AG10803 (cell line): ENCODE measurements at places on chromosomes 5 and 9.

- DNase-seq = no peak
Observed at GRCh38 chr5:127085796-127086195, 12.5 kb upstream of the C5orf63 start.

GRCh38 chr9:99137225-99137624 is 32.3 kb downstream of the TGFBR1 start:
- no peak for DNase-seq

DNA sequence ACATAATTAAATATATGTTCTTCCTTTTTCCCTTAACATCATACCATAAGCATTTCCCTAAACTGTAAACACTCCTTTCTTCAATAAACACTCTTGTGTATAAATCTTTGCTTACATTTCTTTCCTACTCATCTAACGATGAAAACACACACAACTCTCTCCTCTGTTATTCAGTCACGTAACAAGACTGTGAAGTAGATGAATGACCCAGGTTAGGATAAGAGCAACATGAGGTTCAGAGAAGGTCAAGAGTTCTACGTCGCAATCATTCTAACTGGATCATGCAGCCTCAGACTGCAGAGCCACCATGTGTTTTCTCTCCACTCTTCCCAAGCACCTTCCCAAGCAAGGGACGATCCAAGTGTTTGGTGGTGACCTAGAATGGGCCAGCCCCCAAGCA is 70.5 kb upstream of the SPTLC1 start:
- DNase-seq = no peak

DNA sequence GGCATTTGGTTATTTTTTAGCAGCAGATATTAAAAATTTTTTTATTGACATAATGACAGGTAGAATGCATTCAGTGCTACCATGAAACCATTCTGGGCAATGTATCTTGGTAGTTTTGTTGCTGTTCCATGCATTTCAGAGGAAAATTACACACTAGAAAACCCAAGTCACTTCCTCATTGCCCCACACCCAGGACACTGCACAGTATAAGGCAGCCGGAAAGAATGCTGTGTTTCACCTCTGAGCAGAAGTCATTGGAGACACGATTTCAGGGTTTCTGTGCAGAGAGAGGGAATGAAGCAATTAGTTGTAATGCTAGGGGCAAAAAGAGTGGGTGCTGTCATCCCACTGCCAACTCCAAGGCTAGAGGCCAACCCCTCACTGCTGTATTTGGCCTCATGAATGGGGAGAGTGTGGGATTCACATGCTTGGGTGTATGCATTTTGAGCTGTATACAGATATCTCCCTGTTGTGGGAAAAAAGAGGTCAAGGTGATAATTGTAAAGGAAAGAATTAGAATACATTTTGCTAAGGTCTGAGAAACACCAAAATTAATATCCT is 290.5 kb downstream of the BNC2 start:
- DNase-seq = no peak

DNA sequence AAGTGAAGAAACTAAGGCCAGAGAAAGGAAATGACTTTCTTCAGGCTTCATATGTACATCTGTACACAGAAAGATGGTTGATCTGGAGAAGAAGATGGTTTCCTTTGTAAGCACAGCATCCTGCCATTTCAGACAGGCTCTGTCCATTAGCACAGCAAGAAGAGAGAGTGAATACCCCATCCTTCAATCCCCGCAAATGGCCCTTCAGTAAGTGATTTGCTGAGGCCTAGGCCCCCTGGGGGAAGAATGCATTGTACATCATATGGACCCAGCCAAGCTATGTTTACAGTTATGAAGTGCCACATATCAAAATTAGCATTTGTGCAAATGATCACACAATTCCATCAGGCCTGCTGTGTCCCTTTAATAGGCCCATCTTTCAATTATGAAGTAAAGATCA is 657.4 kb downstream of the BRINP1 start:
- DNase-seq = no peak

GRCh38 chr9:97592126-97592525 is 41.0 kb downstream of the TSTD2 start:
- no peak for DNase-seq

DNA sequence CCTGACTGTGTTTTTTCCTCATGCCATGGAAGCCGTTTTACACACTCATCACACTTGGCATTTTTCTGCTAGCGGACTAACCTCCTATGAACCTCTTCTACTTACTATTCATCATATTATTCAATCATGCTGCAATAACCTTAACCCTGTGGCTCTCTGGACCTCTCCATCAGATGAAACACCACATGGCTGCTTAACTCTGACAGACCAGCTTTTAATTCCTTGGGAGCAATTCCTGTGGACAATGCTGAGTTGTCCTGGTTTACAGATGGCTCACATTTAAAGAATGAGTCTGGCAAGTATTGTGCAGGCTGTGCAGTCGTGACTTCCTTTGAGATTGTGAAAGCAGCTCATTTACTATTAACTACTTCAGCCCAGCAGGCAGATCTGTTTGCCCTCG is 9.0 kb downstream of the OR1J1 start:
- DNase-seq = peak; percentile 99

DNA sequence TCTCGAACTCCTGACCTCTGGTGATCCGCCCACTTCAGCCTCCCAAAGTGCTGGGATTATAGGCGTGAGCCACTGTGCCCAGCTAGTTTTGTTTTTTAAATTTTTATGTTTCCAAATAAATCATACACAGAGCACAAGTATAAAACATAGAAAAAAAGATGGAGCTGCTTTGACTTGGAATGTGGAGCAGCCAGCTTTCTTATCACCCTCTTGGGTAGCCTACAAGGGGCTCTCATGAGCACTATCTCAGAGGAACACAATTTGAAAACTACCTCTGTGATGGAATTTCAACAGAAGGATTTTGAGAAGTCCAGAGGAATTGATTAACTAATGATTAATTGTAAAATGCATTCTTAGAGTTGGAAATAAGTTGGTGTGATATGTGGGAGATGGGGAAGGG is 45.9 kb downstream of the NSD1 start:
- no peak for DNase-seq

DNA sequence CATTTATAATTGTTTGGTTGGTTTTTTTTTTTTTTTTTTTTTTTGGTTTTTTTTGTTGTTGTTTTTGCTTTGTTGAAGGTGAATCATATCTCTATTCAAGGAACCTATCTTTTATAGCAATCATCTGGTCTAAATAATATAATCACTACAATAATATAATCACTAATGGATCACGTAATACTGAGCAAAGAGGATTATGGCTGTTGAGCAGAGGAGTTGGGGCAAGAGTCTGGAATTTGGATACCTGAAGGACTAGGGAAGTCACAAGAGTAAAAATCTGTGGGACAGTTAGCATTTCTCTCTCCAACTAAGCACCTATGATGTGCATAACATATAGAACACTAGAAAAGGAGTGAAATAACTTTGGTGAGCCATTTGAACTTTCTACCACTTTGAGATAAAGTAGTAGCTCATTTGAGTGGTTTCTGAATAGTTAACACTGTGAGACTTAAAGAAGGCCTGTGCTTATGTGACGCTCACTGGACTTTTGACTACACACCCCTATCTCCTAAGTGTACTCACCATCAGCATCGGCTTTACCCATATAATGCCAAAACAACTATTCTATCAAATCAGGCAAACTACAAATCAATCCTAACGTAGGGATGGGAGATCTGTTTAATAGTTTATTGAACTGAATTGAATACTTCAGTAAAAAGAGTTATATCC is 564.9 kb upstream of the TUSC1 start:
- DNase-seq = no peak

DNA sequence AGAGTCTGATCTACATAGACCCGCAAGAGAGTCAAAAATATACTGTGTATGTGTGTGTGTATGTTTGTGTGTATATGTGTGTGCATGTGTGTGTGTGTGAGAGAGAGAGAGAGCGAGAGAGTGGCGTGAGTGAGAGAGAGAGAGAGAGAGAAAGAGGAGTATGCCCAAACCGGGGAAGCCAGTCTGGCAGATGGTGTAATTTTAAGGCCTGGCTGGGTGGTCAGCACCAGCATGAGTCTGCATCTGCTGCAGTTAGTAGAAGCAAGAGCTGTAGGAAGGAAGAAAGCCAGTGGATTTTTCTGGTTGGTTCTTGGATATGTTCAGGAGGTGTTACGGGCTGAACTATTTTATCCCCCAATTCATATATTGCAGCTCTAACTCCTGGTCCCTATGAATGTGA is 75.2 kb downstream of the ACTBL2 start:
- peak; percentile 9 for DNase-seq

GRCh38 chr5:75524071-75524470 is 12.4 kb downstream of the POLK start:
- DNase-seq = peak; percentile 62
